ENCODE measurements at places on chromosomes 6 and 20. TPM values are rescaled to one million over a fixed set of nuclear protein-coding genes. Genes with fewer than 3 reads are reported as not detected.

- DNase-seq, result no peak
These were observed 42.1 kb downstream of the HLA-DPB1 start for GRCh38 chr6:33117811-33118277.

GRCh38 chr6:158835616-158836221, 16.6 kb upstream of the EZR start:
- DNase-seq, result peak; percentile 70

DNA sequence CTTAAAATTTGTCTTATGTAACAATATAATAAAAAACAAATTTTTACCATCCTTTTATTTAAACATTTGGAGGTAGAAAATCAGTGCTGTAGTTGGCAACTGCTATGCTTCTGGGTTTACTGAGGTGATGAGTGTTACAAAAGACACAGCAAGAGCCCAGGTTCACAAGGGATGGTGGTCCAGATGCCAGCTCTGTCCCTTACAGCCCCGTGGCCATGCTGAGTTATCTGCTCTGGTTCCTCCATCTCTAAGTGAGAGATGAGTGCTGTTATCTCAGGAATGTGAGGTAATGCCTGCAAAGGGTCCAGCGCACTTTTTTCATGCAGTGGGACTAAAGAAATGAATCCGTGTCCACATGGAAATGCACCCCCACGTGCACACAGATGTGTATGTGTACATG, 17.8 kb downstream of the SYNDIG1 start:
- DNase-seq, result no peak

SMLR1 gene
- total RNA-seq, result not detected

POPDC3 gene
- 1.1 TPM for total RNA-seq

ENPP1 gene
- total RNA-seq, result 17.8 TPM

DNA sequence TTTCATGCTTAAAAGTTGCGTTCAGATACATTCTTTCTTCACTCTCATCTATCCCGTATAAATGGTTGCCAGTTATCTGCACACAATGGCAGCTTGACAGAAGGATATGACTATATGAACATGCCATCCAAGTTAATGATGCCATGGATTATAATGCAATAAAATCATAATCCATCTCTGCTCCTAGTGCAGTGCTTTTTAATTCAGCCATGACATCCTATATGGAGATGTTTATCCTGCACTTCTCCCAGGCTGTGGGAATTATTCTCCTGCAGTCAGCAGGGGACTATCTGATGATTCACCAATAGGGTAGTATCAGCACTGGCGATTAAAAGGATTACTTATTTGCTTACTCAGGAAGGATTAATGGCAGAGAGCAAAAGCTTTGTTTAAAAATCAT, 273.8 kb downstream of the SAMD5 start:
- no peak for DNase-seq

DNA sequence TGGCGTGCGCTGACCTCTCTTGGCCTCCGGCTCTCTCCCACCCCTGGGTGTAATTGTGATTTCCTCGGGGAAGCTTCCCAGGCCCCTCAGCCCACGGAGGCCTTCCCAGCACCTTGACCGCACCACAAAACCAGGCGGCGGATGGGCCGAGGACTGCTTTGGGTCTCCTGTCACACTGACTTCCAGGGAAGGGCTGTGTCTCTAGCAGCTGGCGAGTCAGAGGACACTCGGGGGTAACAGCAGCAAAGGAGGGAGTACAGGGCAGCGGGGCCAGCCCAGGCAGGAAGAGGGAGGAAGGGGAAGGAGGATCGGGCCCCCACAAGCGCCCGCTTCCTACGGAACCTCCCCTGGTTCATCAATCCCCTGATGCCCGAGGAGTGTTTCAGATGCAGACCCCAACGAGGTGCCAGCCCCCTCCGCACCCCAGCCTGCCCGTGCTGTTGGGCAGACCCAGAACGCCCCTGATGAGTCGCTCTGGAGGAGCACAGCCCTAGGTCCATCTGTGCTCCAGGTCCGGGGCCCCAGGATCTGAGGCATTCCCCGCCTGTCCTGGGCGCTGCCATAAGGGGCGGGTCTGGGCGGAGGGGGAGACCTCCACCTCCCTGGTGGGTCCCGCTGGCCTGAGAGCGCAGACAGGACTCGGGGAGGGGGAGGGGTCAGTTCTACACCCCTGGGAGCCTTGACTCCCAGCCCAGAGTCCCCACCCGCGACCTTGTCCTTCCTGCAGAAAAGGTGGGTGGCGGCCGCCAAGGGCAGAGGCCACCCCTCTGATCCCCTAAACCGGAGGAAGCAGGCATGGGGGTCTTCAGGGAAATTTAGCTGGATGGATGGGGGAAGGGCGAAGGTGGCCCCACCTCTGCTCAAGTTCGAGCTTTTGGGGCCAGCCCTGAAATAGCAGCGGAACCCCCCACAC, 956 bp downstream of the CHRNA4 start:
- DNase-seq, result peak; percentile 89

DNA sequence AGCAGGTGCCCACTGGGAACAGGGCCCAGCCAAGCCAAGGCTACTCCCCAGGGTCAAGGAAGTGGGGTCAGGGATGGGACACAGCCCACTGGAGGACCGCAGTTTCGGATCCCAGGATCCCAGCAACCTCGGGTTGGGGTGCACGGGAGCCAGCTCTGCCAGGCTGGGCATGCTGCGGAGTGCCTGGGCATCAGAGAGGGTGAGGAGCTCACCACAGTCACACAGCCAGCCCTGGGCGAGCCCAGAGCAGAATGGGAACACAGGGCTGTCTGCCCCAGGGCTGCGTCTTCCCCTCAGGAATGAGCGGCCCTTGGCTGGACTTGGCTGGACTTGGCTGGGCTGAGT, 74.3 kb upstream of the SLCO4A1 start:
- DNase-seq, result no peak

ADAM33 gene
- 3.3 TPM for total RNA-seq

- DNase-seq, result peak; percentile 27
These were observed 238.4 kb upstream of the AFDN start for GRCh38 chr6:167588181-167588919.

BANF2 gene
- total RNA-seq, result not detected

- DNase-seq, result no peak
These were observed 345.3 kb downstream of the CDKAL1 start for GRCh38 chr6:20879526-20879925.

MICB gene
- total RNA-seq, result 55.4 TPM

GRCh38 chr6:100274147-100274546, 190.6 kb downstream of the SIM1 start:
- DNase-seq, result no peak

GRCh38 chr20:32888636-32889035, 29.9 kb downstream of the EFCAB8 start:
- peak; percentile 8 for DNase-seq

XKR7 gene
- total RNA-seq, result 0.73 TPM

DNA sequence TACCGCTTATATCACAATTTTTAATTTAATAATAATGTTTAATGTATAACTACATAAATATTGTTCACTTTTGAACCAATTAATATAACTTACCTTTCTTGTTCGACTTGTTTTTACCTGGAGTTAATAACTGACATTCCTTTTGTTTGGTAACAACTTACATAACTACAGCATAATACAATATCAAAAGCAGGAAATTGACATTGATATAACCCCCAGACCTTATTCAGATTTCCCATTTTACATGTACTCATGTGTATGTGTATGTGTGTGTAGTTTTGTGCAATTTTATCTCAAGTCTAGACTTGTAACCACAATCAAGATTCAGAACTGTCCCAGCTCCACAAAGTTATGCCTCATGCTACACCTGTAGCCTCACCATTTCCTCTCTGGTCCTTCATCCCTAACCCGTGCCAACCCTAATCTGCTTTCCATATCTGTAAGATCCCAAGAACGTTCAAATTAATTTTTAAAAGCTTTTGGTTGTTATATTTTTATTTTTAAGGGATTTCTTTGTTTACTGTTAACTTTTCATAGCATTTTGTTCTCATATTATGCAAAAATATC, 190.6 kb downstream of the MANEA start:
- no peak for DNase-seq

GRCh38 chr6:36249536-36249935, 20.3 kb upstream of the PNPLA1 start:
- DNase-seq, result no peak

GRCh38 chr6:16419636-16420336, 181.4 kb downstream of the GMPR start:
- DNase-seq, result no peak

DNA sequence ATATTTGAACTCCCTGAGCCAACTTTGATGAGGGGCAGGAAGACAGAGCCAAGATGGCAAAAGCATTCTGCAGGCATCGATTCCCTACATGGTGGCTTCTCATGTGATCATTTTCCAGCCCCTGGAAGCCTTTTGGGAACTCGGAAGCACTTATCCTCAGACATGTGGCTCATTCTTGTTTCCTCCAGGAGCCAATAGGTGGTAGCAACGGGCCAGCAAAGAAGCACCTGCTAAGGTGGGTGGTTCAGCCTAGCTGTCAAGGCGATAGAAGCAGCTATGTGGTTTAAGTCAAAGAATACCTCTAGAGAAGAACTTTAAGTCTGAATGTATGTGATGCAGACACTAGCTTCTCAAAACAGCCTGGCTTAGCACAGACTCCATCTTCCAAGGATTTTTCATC, 64.9 kb upstream of the PAX1 start:
- peak; percentile 74 for DNase-seq

- no peak for DNase-seq
These were observed 113.2 kb downstream of the CARMIL1 start for GRCh38 chr6:25392372-25392771.

BCLAF1 gene
- 59.0 TPM for total RNA-seq

GRCh38 chr6:16238963-16239797, 793 bp downstream of the GMPR start:
- peak; percentile 70 for DNase-seq

DNA sequence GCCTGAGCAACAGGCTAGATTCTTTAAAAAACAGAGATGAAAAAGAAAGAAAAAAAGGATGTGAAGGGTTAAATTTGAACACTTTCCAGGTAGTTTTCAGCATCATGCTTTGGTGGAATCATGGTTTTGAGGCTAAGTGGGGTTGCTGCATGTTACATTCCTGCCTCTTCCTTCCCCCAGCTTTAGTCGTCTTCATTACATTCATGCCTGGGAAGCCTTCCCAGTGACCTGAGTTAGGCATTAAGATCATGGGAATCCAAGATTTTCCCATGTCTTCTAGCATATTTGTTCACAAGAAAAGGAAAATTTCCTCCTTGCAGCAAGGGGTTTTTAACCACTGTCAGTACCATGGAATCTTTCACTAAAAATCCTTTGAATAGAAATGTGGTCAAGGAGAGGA, 12.0 kb downstream of the TPX2 start:
- DNase-seq, result no peak

SOBP gene
- 1.3 TPM for total RNA-seq

DNA sequence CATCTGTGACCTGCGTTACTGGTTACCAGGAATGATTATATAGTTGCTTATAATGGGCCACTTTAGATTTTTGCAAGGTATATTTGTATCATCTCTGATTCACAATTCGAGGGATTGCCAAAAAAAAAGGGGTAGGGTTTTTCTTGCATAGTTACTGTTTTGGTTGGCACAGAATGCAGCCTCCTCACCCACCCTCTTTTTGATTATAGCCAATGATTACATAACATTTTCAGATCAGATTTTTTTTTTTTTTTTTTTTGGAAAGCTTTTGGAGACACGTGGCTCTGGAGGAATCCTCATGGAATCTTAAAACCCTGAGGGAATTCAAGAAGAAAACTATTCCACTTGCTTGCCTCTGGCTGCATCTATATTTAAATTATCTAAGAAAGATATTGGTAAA, 53.7 kb downstream of the UST start:
- no peak for DNase-seq

BAK1 gene
- 50.5 TPM for total RNA-seq

IL17A gene
- total RNA-seq, result 0.03 TPM

- DNase-seq, result no peak
These were observed 19.3 kb downstream of the PREX1 start for GRCh38 chr20:48808382-48809034.

RAB32 gene
- 10.5 TPM for total RNA-seq

DNA sequence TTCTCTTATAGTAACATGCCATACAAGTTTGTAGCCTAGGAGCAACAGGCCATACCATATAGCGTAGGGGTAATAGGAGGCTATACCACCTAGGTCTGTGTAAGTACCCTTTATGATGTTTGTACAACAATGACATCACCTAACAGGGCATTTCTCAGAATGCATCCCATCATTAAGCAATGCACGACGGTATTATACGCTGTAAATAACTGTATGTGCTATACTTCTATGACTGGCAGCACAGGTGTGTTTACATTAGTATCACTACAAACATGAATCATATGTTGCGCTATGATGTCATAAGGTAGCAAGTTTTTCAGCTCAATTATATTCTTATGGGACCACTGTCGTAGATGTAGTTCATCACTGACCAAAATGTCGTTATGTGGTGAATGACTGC, 31.0 kb downstream of the ADNP start:
- no peak for DNase-seq

OPRM1 gene
- total RNA-seq, result not detected
